Motor neuron (in vitro differentiated cells): ENCODE measurements at places on chromosomes 5 and 9. TPM values are rescaled to one million over a fixed set of nuclear protein-coding genes. Genes with fewer than 3 reads are reported as not detected.

The INSL4 gene
- 0.36 and 0.48 TPM in 2 replicates for total RNA-seq

The ADAMTS13 gene
- 3.0 and 3.5 TPM in 2 replicates for total RNA-seq

DNA sequence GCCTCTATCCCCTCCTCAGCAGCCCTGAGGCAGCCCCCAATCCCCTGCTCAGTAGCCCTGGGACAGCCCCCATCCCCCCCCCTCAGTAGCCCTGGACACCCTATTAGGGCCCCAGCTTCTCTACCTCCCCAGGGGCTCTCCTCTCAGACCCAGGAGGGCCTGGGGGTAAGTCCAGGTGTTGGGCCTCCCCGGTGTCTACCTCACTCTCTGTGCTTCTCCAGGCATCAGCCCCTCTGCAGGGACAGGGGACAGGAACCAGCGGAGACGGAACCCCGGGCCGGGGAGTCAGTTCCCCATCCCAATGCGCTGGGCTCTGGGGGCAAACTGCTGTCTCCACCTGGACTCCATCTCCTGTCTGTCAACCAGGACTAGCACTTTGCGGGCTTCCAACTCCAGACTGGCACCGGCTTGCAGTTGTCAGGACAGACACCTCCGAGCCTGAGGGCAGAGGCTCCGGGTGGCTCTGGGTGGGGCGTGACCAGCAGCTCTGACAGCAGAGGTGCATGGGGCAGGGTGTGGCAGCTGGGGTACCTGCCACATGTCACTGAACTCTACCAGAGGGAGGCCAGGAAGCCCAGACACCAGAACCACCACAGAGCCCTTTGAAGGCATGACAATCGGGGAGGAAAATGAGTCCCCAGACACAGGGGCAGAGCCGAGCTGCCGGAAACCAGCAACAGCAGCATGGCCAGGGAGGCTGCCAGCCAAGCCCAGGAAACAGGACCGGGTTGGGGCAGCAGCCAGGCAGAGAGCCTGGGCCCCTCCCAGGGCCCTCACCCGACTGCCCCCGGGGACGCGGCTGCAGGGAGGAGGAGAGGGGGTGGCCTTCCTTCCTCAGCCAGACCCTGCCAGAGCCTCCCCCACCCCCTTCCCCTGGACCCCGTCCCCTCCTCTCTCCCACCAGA lies 17.7 kb upstream of the UBAC1 start:
- ATAC-seq, result peak; percentile 20

DNA sequence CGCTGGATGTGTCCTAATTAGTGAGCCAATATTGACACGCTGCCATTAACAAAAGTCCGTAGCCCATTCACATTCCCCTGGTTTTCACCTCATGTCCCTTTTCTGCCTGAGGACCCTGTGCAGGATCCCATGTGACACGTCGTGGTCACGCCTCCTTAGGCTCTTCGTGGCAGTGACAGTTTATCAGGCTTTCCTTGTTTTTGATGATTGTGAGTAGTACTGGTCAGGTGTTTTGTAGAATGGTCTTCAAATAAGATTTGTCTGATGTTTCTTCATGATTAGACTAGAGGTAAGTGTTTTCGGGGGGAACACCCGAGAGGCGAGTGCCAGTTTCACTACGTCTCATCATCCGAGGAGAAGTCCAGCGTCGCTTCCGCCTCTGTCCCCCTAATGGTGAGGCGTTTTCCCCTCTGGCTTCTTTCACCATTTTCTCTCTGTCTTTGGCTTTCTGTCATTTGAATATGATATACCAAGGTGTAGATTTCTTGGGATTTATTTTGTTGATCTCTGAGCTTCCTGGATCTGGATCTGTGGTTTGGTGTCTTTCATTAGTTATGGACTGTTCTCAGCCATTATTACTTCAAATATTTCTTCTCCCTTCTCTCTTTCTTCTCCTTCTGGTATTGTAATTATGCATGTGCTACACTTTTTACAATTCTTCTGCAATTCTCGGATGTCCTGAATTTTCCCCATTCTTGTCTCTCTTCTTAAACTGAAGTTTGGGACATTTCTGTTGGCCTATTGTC lies 57.3 kb downstream of the TRIP13 start:
- ATAC-seq, result no peak

- no peak for ATAC-seq
These were observed 78.4 kb downstream of the PLPP1 start for GRCh38 chr5:55456216-55456895.
